CD8-positive, alpha-beta memory T cell (primary cell): ENCODE measurements at places on chromosomes 7 and 10.

GRCh38 chr7:43634384-43634783 lies 51.5 kb downstream of the STK17A start:
- DNase-seq = no peak

DNA sequence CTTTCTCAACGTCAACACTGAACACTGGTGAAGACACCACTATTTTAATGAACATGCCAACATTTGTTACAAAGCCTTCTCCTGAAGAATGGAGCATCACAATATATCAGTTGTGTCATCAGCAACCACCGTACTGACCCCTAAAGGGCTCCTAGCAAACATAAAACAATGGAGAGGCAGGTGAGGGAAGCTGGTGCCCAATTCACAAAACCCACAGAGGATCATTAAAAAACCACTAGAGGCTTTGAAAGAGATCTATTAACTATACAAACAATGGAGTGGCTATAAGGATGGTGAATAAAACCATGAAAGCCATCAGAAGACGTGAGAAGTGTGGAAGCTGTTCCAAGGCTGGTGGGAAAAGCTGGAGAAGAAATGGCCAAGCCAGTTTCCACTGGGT lies 150.8 kb downstream of the FAM107B start:
- DNase-seq = no peak

DNA sequence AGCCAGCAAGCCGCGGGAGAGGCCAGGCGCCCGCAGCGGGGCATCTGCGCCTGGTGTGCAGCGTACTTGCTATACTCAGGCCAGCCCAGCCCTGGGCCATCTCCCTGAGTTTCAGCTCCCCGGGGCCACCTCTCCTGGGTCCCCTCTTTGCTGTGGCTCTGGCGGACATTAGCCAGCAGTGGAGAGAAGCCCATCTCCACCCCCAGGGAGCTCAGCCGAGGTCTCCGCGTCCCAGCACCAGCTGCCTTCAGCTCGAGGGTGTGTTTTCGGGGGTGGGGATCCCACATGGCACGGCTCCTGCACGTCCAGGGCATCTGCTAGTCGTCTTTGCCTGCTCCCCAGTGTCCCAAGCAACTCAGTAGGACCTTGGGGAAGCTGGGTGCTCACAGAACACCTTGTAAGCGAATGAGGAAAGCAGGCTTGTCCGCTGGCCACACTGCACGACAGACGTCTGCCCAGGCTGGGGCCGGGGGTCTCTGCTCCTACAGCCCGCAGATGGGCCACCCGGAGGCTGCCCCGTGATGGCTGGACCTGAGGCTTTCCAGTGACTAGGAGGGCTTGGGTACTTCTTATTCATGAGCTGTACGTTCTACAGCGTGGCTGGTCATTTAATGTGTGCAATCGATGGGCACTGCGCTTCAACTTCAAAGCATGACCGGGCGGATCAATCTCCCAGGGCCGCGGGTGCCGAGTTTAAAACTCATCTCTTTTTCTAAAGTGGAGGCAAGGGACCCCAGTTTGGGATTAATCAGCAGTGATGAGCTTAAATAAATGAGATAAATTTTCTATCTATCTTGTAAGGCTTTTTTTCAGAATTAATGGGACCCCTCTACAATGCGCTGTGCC lies 455.7 kb downstream of the DNAJB6 start:
- no peak for DNase-seq

GRCh38 chr10:26780793-26781601 lies 79.8 kb downstream of the ABI1 start:
- DNase-seq = no peak

DNA sequence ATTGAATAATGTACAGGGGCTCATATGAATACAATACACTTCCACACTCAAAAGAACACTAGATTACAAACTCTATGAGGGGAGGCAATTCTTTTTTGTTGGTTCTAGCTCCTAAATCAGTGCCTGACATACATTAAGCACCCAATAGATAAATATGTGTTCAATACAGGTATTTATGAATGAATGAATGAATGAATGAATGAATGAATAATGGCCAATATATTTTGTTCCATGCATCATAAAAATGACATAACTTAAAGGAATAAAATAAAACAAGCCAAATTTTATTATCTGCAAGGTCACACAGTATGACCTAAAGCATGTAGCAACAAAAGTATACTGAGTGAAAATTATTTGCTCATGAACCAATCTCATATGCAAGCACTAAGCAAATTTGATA lies 168.9 kb downstream of the CACNA2D1 start:
- no peak for DNase-seq

GRCh38 chr7:115748123-115748738 lies 282.3 kb downstream of the TFEC start:
- no peak for DNase-seq

DNA sequence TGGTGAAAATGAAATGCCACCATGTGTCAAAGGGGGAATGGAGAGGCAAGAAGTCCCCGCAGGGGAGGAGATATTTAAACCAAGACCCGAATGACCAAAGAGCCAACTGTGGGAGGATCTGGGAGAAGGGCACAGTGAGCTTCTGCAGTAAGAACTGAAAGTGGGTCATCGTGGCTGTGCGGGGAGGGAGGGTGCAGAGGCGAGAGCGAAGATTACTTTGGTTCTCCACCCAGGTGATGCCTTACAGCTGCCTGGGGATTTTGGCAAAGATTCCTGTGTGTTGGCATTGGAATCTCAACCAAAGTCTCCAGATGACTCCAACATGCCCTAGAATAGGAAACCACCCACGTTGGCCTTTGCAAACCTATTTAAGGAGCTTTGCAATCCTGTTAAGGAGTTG lies 44.2 kb upstream of the ADAM12 start:
- no peak for DNase-seq

GRCh38 chr10:114042895-114043531 lies 653 bp upstream of the ADRB1 start:
- peak; percentile 3 for DNase-seq
